Bronchial epithelial cell (primary cell): ENCODE measurements at places on chromosomes 12 and 14.

GRCh38 chr12:55626154-55626553 lies 10.5 kb upstream of the OR10P1 start:
- DNase-seq: no peak

DNA sequence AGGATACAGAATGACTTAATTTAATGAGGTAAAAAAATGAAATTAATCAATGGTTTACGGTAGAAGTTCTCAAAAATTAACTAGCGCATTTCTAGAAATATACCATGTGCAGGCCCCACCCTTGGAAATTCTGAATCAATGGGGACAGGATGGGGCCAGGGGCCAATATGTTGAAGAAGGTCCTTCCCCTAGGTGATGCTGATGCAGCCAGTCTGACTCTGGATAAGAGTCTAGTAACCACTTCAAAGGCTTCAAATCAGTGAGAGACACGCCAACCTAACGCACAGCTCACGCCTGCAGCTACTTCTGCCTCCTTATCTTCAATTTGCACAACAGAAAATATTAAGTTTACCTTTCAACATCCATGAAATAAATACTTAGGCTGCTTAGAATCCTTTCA lies 14.9 kb downstream of the GIT2 start:
- DNase-seq: no peak

- DNase-seq: no peak
These were observed 5.0 kb downstream of the CARMIL3 start for GRCh38 chr14:24056800-24057184.

- no peak for DNase-seq
These were observed 1.1 kb upstream of the SOAT2 start for GRCh38 chr12:53101931-53102781.

- no peak for DNase-seq
These were observed 787 bp upstream of the PRMT5 start for GRCh38 chr14:22929961-22930364.

DNA sequence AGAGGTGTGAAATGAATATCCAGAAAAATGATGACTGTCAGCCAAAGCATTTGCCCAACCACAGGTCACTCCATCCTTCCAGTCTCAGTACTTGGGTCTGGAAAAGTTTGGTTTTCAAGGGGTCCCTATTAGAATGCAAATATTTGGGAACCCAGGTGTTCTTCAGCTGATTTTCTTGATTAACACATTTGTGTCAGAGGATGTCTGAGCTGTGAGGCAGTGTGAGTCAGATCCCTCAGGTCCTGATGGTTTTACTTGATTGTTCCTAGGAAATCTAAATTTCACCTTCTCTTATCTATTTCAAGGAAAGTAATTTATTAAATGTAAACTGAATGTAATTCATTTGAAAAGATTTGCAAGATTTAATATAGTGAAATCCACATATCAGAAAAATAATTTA lies 71.5 kb downstream of the SSPN start:
- peak; percentile 73 for DNase-seq

DNA sequence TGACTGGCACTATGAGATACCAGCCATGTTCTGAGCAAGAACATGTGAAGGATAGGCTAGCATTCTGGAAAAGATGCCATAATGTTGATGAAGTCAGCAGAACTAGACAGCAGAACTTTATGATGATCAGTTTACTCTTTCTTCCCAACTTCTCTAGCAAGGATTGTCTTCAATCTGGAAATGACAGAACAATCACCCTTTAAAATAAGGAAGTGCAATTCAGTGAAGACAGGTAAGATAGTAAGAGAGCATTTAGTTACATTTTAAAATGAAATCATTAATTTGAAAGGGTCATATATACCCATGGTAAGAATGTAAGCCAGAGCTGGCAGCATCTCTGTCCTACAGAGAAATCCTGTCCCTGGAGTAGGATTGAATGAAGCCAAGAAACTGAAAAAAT lies 66.0 kb upstream of the C12orf71 start:
- no peak for DNase-seq

DNA sequence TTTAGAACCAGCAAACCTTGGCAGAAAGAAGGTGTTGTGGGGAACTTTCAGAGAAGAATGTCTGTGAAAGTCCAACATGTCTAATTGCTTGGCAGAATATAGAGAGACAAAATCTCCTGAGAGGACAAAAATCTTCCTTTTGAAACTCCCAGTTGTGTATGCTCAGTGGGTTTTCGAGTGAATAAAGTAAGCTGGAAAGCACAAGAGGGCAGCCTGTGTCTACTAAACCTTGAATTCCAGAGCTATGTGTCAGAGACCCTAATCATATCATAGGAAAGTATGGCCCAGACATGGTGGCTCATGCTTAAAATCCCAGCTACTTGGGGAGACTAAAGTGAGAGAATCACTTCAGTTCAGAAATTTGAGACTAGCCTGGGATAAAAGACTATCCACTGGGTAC lies 661.2 kb downstream of the SLC16A7 start:
- peak; percentile 83 for DNase-seq

DNA sequence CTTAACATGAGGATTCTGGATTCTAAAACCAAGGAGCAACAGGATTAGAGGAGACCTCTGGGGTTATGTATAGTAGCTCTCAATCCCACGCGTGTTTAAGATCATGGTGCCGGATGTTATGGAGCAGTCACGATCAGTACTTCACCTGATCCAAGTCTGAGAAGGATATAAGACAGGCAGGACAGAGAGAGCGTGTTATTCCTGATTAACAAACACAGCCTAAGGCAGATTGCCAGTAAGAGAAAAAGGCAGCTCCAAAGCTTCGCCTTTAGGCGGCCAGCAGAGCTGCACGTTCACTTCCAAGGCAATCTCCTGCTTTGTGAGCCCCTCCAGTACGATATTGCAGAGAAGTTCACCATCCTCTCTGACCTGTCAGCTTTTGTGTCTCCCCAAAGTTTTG lies 5.5 kb downstream of the SETD3 start:
- DNase-seq: peak; percentile 30

GRCh38 chr14:99380991-99381687 lies 99.5 kb downstream of the SETD3 start:
- DNase-seq: no peak

GRCh38 chr12:93762912-93763553 lies 85.9 kb downstream of the CRADD start:
- no peak for DNase-seq

- DNase-seq: no peak
These were observed 76.0 kb downstream of the LIN52 start for GRCh38 chr14:74160763-74161162.

GRCh38 chr14:104806625-104807465 lies 5.9 kb downstream of the ZBTB42 start:
- no peak for DNase-seq

DNA sequence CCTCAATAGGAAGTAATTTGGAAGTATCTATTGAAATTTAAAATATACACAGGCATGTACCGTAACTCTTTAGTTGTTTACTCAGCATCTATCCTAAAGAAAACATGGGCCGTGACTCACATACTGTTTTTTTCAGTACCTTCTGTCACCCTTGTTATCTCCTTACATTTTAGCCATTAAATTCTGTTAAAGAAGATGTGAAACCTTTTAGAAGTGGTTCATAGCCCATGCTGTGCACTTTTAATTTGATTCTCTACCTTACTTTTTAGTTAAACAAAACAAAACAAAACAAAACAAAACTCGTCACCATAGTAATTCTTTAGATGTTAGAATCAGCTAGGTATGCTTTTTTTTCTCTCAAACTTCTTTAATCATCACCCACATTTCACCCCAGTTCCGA lies 494.4 kb upstream of the RGS6 start:
- peak; percentile 47 for DNase-seq

GRCh38 chr12:76032043-76032981 lies 736 bp upstream of the PHLDA1 start:
- DNase-seq: peak; percentile 57

- DNase-seq: peak; percentile 52
These were observed 172.8 kb downstream of the ETV6 start for GRCh38 chr12:11822081-11822834.

GRCh38 chr14:75559451-75560222 lies 18.8 kb upstream of the FLVCR2 start:
- peak; percentile 93 for DNase-seq
